GM04504 (cell line): ENCODE measurements at places on chromosomes 16 and 17.

GRCh38 chr17:17419631-17420030, 57.2 kb upstream of the MED9 start:
- DNase-seq: no peak

- DNase-seq: no peak
These were observed 15.9 kb downstream of the SLC46A1 start for GRCh38 chr17:28390141-28390540.

DNA sequence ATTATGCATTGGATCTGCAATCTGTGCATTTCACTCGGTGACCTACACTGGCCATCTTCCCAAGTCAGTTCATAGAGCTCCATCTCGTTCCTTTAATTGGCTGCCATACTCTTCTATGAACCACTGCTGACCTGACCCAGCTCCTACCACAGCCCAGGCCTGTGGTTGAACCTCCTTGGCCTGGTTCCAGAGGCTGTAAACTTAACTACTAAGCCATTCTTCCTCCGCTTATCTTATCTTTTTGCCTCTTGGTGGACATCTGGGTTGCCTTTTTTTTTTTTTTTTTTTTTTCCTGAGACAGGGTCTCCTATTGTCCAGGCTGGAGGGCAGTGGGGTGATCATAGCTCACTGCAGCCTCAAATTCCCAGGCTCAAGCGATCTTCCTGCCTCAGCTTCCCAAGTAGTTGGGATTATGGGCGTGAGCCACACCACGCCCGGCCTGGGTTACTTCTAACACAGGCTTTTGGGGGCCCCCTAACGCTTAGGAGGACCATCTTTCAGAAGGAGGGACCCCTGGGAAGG, 18.3 kb downstream of the COQ7 start:
- DNase-seq: no peak

DNA sequence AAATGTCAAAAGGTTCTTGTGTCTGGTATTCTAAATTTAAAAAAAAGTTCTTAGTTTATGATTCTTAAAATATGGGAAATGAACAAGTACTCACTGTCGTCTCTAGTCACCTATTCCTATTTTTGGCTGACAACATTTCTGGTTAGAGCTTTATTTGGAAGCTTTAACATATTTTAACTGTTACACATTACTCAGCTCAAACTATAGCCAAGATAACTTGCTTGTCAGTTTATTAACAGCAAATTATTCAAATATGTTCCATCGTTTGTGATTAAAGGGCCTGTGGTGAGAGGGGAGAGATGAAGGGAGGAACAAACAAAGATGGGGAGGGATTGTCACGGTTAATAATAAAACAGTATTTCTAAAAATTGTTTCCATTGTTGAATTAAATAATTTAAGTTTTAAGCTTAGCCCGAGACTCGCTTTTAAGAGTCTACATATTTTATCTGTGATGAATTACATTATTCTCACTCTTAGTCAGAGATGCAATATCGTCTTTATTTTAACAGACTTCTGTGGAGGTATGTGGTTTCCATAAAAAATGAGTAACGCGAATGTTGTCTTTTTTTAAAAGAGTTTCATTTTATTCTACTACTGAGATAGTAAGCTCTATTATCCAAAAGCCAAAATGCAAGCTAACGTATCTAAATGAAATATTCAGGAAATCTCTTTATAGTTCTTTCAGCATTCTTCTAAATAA, 321.9 kb upstream of the PMFBP1 start:
- peak; percentile 35 for DNase-seq

GRCh38 chr17:65666876-65667321, 105.5 kb upstream of the AXIN2 start:
- DNase-seq: no peak

GRCh38 chr17:72240333-72240732, 119.5 kb downstream of the SOX9 start:
- DNase-seq: no peak

- DNase-seq: no peak
These were observed 95.2 kb upstream of the SMIM36 start for GRCh38 chr17:55606488-55606815.

GRCh38 chr17:76414334-76415295, 30.2 kb downstream of the SPHK1 start:
- no peak for DNase-seq

- DNase-seq: no peak
These were observed 86.1 kb downstream of the UTP18 start for GRCh38 chr17:51346218-51346982.
